Hypothalamus (tissue), 51 donors: ENCODE measurements at places on chromosomes 3 and 15.

- no peak for DNase-seq
Observed at GRCh38 chr3:151426341-151426657, 34.6 kb downstream of the IGSF10 start.

GRCh38 chr15:58086491-58086890 lies 21.0 kb upstream of the ALDH1A2 start:
- no peak for DNase-seq

DNA sequence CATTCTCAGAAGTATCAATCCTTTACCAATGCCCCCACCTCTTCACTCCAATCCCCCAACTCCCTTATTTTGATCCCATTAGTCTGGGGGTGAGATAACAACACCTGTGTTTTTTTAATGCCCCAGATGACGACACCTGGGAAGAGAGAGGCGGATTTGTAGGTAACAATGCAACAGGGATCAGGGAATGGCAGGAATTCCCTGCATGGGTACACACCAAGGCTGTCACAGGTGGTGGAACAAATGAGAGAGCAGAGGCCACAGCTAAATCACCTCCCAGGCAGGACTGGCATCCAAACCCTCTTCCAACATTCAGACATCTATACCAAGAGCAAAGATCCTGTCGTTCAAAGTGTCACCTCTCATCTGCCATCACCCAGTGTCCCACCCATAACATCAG lies 319.2 kb upstream of the TRIM42 start:
- no peak for DNase-seq

GRCh38 chr3:9891072-9891622 lies 737 bp downstream of the JAGN1 start:
- DNase-seq = no peak

DNA sequence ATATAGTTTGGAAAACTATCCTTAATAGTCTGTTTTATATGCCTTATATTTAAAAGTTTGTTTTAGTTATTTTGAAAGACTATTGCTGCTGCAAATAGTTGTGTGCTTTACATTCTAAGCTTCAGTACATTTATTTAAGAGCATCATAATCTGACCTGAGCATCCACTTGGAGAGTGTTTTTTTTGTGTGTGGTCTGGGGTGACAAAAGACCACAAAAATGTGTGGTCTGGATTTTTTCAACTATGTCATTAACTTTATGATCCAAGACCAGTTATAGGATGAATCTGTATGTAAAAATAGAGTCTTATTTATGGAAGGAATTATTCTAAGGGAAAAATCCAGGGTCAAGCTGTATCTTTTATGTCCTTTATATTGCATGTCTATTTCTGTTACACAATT lies 77.4 kb downstream of the SLTM start:
- DNase-seq = no peak

DNA sequence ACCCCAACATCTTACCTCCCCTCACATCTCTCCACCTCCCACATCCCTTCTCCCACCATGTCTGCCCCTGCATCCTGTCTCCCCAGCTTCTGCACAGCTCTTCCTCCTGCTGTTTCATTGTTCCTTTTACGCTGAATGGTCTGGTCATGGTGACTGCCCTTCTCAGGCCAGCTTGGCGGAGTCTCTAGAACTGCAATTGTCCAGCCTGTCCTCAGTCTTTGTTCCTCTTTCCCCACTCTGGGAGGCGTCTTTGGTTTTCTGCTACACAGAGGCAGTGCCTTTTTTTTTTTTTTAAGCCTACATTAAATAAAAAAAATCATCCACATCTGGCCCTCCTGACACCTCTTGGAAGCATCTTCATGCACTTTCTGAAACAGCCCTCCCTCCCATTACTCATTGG lies 49.1 kb upstream of the SEC22A start:
- DNase-seq = no peak

GRCh38 chr15:52234596-52235541 lies 43.7 kb upstream of the GNB5 start:
- DNase-seq = no peak

- DNase-seq = no peak
Observed at GRCh38 chr3:55296791-55297190, 190.3 kb downstream of the WNT5A start.

- DNase-seq = no peak
Observed at GRCh38 chr3:9167222-9167621, 82.2 kb downstream of the SRGAP3 start.

DNA sequence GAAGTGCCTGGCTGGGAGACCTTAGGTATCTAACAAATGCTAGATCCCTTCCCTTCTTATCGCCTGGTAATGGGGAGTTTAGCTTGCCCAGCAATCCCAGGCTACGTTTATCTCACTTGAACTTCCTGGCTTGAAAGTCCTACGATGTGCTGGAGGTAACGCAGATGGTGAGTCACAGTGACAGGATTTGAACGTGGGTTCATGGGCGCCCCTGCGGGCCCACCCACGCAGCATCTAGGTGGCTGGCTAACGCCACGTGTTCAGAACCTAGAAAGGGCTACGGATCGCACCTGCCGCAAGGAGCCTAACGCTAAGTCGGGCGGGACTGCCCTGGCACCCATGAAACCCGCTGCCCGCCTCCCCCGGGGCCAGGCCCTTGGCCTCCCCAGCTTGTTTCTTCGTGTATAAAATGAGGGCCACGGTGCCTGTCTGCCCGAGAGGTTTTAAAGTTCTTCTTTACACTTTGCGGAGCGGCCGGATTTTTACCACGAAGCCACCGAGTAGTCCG lies 600 bp upstream of the USP3 start:
- DNase-seq = peak; percentile 56

DNA sequence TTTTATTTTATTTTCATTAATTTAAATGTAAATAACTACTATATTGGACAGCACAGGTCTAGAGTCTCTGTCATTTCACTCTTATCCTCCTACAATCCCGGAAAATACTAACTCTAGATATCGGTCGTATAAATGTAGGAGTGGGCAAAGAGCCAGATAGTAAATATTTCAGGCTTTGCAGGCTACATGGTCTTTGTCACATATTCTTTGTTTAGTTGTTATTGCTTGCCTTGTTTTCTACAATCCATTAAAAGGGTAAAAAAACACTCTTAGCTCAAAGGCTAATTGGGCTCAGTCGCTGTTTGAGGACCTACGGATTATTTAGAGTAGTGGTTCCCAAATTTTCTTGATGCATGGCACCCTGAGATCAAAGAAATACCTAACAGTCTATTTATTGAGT lies 1.7 kb downstream of the KNL1 start:
- no peak for DNase-seq

- peak; percentile 47 for DNase-seq
Observed at GRCh38 chr3:58581328-58582091, 4.3 kb upstream of the FAM107A start.

DNA sequence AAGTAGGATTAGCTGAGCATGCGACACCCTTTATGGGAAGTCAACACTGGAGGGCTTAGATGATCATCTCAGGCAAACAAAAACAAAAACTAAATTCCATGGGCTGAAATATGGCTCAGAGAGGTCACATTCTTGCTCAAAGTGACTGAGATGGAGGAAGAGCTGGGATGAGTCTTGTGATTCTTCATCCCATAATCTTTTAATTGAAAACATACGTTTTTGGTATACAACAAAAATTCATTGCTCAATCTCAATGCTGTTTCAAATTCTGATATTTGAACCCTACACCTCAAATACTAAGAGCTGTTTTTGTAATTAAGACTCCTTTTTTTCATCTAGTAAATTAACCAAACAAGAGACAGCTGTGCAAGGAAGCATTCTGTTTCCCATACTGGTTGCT lies 257.0 kb downstream of the NR1D2 start:
- no peak for DNase-seq

GRCh38 chr3:111035316-111035715 lies 36.3 kb upstream of the NECTIN3 start:
- DNase-seq = no peak

DNA sequence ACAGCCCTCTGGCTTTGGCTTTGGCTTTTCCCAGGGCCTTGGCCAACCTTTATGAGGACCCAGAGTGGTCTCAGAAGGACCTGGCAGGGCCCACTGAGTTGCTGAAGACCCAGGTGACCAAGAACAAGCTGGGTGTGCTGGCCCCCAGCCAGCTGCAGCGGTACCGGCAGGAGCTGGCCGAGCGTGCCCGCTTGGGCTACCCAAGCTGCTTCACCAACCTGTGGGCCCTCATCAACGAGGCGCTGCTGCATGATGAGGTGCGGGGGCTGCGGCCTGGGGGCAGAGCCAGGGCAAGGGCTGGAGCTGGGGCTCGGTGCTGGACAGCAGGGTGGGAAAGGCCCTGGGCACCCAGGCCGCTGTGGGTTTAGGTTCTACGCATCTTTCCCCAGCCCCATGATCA lies 6.2 kb downstream of the PLA2G4B start:
- no peak for DNase-seq

GRCh38 chr3:122984007-122984406 lies 43.6 kb downstream of the SEMA5B start:
- DNase-seq = no peak

GRCh38 chr3:58291671-58292338 lies 14.2 kb upstream of the RPP14 start:
- DNase-seq = no peak

GRCh38 chr3:94927175-94927574 lies 864.3 kb downstream of the NSUN3 start:
- DNase-seq = no peak

DNA sequence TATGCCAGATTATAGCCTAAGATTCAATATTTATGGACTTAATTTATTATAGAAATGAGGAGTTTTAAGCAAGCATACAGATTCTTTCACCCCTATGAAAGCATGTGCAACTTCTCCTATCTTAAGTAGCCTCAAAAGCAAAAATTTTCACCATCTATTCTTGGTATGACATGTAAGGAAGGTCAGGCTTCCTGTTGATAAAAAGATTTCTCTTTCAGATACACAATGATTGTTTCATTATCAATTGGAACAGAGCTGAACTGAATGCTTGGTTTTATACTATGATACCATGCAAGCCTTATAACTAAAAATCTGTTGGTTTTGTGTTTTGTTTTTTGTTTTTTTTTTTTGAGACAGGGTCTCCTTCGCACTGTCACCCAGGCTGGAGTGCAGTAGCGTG lies 3.9 kb downstream of the GRK7 start:
- DNase-seq = no peak

GRCh38 chr15:100877551-100877950 lies 2.1 kb upstream of the ALDH1A3 start:
- no peak for DNase-seq

- no peak for DNase-seq
Observed at GRCh38 chr15:43749690-43750345, 3.6 kb downstream of the PDIA3 start.

GRCh38 chr15:61978225-61978624 lies 82.0 kb downstream of the VPS13C start:
- no peak for DNase-seq

DNA sequence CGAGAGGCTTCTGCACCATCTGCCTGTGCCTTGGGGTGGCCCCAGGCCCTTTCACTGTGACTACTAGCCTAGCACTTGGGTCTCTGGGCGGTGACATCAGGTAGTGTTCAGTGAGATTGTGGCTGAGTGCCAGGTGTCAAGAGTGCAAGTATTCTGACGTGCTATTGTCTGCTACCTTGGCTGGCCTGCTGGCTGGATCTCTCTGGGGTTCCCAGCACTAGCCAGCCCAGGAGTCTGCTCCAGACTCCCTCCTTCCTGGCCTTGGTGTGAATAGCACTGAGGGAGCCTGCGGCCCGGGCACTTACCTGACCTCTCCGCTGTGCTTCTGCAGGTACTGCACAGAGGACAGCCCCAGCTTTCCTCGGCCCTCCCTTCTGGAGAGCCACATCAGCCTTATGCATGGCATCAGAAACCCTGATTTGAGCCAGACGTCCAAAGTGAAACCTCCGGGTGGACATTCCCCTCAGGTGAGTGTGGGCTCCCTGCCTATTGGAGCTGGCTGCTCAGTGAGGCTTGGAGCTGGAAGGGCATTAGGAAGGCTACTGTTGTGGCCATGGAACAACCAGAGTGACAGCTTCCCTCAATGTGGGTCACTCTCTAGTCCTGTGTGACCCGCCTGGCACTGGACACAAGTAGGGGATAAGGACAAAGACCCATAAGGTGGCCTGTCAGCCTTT lies 17.5 kb upstream of the ALPK3 start:
- no peak for DNase-seq

- no peak for DNase-seq
Observed at GRCh38 chr3:39183211-39184080, 8.9 kb downstream of the XIRP1 start.

GRCh38 chr3:10398341-10398740 lies 77.4 kb upstream of the SEC13 start:
- no peak for DNase-seq

DNA sequence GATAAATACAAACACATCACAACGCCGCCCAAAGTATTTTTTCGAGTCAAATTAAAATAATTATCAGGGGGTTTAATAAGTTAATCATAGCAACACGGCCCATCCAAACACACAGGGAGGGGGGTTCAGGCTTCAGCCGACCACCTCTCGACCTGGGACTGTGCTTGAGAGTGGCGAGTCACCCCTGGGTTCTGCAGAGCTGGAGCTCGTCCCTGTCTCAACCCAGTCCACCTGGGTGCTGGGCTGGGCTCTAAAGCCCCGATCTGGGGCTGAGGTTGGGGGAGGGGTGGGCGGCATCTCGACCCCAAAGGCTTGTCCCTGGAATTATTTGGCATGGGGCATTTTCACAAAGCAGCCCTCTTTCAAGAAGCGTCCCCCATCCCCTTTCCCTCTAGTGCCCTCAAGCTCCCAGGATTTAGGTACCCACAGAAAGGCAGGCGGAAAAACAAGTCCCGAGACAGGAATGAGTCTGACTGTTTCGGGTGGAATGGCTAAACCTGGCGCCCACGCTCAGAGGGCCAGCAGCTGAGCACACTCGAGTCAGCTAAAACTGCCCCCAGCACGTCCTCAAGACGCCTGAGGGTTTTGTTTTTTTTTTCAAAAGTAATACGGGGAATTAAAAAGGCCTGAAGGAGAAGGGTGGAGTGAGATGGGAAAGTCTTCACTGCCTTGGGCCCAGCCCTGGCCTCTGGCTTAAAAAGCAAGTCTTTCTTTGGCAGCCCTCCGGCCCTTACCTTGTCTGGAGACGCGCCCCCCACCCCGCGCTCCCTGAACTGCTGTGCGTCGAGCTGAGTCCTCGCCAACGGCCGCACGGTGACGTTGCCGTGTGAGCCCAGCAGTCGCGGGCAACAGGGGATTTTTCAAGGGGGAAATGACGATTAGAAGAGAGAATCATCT lies 32.5 kb downstream of the NR2F2 start:
- DNase-seq = no peak

- DNase-seq = no peak
Observed at GRCh38 chr3:130783629-130784028, 37.0 kb upstream of the PIK3R4 start.

DNA sequence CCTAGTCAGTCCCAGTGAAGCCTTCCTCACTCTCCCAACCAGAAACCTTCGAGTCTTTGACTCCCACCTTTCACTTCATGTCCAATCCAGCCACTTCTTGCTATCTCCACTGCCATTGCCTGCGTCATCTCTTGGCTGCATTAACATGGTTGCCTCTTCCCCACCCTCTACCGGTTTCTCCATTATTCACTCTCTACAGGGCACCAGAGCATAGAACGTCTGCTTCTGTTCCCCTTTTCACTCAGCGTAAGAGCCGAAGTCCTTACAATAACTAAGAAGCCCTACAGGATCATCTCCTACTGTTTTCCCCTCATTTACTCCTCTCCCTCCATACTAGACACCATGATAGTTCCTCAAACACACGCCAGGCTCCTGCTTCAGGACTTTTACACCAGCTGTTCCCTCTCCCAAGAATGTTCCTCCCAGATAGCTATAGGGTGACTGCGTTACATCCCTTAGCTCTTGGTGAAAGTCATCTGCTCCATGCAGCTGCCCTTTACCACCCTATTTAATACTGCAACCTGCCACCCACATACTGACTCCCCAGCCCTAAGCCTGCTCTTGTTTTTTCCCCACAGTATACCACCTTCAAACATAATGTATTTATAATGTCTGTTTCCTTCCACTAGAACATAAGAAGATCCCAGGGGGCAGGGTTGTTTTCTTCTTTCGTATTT lies 30.9 kb downstream of the RCN2 start:
- DNase-seq = no peak
